Activated T-cell treated with anti-CD3 and anti-CD28 coated beads, Interleukin-2, amount 50 U/mL, for 24 hours (primary cell): ENCODE measurements at places on chromosomes 7 and 10.
A peak's percentile ranks its signal among the peaks of the same experiment; 100 is the strongest.

DNA sequence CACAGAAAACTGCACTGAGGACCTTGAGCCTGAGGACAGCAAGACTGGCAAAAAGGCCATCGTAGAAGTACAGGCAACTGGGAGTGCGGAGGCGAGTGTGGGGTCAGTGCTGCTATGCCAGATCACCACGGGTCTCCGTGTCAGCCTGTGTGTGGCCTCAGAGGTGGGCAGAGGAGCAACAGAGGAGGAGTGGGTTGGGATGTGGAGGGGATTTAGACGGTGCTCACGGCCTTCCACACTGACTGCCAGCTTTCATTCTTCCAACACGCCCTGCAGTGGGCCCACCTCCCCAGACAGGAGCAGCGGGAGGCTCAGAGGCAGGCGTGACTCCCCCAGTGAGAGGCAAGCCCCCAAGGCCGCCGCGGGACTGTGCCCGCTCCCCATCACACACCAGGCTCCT lies 17.0 kb upstream of the ZMIZ1 start:
- DNase-seq: no peak

- DNase-seq: peak; percentile 41
These were observed 220.1 kb downstream of the TNS3 start for GRCh38 chr7:47361746-47362215.

DNA sequence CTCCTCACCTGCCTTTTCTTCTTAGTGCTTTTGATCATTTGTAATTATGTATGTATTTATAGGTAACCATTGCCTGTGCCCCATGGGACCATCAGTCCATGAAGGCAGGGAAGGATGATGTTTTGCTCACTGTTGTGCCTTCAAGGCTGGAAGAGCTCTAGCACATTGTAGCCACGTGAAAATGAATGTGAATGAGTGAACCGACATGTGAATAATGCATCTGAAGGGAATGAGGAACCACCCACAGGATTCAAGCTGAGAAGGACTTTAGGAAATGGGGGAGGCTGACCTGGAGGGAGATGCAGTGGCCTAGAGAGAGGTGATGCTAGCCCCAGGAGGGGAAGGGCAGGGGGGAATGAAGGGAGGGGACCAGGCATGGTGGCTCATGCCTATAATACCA lies 6.0 kb upstream of the PNLIPRP2 start:
- no peak for DNase-seq

- DNase-seq: no peak
These were observed 187.0 kb downstream of the ZNF365 start for GRCh38 chr10:62561151-62561550.

DNA sequence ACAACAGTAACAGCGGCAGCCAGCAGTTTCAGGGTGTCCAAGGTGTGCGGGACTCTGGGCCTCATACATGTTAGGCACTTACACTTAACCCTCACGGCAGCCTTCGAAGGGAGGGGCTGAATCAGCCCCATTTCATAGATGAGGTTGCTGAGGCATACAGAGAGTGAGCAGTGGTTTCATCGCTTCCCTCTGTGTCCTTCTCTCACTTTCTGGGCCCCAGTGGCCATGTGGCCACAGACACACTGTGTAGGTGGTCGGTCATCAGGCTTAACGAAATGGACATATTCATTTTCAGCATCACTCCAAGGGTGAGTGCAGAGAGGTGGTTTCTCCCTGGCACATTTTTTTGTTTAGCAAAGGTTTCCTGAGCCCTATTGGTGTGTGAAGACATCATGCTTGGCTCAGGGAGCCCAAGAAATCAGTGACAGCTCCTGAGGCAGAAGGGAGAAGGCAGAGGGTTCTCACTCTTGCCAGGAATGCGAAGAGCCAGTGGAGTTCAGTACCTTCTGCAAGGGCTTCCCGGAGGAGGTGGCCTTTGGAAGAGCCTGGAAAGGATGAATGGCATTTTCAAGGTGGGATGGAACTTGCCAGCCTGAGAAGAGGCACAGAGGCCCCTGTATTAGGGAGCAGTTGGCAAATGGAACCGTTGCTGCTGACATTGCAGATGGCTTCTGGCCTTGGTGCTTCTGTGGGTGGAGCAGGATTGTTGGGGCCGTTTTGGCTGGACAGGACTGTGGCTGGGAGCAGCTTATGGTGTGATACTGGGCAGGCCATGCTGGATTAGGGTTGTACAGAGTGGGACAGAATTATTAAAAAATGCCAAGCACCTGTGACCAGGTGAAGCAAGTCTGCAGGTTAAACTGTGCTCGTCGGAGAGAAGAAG lies 61.7 kb upstream of the PPIF start:
- DNase-seq: peak; percentile 62

DNA sequence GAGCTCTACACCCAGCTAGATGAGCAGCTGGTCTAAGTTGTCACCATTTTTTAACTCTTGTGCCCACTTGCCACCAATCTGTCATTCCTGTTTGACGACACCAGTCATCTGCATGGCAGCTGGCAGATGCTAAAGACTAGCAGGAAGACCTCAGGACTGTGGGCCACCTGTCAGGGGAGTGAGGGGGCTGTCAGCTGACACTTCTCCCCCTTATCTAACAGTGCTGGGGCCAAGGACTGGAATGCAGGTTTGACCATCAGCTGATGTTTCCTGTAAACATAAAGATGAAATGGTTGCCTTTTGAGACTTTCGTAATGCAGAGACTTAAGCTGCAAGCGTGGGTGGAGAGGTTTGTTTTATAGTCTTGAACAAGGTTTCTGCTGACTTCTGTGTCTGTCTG lies 93.5 kb downstream of the WNT2 start:
- DNase-seq: no peak

DNA sequence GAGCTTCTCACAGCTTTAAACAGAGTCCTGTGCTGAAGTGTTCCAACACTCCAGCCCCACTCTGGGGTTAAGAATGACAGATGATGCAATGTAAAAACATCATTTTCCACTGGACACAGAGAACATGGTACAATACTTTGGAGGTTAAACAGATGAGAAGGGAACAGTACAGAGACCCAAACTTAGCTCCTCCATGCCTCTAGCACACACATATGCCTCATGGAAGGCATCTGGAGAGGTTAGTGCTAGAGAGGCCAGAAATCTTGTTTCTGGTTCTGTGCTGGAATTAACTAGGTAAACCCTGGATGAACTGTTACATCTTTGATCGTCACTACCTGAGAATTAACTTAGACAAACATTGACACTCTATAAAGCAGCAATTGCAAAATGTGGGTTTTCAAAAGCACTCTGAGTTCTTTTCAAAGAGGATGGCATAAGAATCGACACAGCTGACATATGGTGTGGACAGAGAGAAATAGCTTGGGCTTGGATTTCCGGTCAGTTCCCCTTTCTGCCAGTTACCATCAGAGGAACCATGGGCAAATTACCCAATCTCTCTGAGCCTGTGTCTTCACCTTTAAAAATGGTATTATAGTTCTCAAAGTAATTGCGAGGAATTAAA lies 81.9 kb downstream of the KCNMA1 start:
- DNase-seq: no peak

DNA sequence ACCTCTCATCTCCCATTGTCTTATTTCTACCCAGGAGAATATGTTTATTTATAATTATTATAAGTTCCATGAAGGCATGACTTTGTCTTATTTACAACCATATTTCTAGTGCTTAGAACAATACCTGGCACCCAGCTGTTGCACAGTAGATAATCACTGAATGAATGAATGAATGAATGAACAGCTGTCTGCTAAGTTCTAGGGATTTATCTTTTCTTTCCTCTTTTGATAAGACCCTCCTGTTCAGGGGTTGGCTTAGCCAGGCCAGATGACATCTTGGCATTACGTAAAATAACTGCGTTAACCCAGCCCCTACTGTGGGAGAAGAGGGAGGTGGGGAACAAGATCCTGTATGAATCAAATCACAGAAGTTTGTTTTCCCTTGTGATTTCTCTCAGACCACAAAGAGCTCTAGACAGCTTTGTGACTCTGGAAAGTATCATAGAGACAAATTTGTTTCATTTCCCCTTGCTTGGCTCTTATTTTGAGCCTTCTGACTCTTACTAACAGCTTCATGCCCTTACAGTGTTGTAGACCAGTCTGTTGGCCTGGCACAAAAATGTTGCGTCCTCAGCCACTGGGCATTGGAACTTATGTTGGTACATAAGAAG lies 8.4 kb downstream of the ZNF862 start:
- no peak for DNase-seq

- peak; percentile 62 for DNase-seq
These were observed at the start of gene GPR158 for GRCh38 chr10:25174461-25175230. GPR158 (plus strand) TSS chr10:25175001; CDS start chr10:25175421, 420 bp downstream.

DNA sequence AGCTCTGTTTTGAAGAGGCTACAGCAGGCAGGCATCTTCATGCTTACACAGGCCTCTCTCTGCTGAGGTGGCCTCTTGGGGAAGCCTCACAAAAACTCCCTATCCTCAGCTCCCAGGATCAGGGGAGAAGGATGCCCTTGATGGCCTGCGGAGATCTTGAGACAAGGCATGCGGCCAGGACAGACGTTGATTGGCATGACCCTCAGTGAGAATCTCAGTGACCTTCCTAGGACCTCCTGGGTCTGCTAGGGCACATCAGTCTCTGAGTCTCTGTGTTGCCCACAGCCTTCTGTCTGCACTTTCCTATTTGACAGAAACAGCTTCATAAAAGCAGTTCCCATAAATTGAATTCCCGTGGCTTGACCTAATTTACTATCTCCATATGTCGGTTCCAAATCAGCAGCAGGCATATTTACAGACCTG lies 1005.8 kb upstream of the C7orf33 start:
- no peak for DNase-seq

DNA sequence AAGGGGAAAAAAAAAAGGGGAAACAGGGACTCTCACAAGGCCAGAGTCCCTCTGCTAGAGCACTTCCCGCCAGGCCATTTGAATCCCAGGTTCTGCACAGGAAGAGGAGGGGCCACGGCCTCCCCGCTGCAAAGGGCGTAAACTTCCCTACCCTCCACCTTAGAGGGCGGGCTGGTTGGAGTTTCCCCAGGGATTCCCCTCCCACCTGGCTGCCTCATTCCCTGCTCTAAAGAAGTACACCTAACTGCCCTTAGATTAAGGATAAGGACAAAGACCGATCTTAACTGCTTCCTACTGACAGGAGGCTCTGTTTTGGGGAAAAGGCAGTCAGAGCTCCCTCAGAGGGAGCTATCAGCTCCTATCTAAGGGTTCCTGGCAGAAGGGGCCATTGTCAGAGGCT lies 102.0 kb upstream of the ARMC3 start:
- DNase-seq: no peak
